ENCODE measurements at places on chromosomes 1 and 21.

DNA sequence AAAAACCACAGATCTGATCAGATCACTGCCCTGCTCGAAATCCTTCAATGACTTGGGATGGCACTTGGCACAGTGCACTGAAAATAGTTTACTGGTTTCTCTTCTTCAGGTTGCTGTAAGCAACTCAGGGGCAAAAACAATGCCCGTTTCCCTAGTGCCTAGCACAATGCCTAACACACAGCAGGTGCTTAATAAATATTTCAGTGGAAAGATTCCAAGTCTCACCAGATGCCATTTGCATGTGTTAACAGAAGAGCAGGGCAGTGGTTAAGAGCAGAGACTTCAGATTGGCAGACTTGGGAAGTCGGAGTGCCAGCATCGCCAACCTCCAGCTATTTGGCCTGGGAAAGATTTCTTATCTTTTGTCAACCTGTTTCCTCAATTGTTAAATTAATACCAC, 10.9 kb upstream of the METTL25B start:
- DNase-seq = no peak

- no peak for DNase-seq
Measured at GRCh38 chr1:162635418-162635817, 3.2 kb downstream of the DDR2 start.

- no peak for DNase-seq
Measured at GRCh38 chr1:219049501-219049900, 124.2 kb upstream of the LYPLAL1 start.

DNA sequence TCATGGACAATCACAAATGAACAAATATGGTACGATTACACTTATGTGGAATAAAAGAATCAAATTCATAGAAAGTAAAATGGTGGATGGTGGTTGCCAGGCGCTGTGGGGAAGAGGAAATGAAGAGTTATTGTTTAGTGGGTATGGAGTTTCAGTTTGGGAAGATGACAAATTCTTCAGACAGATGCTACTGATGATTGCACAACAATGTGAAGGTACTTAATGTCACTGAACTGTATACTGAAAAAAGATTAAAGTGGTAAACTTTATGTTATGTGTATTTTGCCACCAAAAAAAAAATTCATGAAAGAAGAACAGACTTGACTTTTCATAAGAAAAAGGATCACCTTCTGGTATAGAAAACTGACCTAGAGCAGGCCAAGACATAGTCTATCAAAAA, 745.6 kb upstream of the CXADR start:
- no peak for DNase-seq

DNA sequence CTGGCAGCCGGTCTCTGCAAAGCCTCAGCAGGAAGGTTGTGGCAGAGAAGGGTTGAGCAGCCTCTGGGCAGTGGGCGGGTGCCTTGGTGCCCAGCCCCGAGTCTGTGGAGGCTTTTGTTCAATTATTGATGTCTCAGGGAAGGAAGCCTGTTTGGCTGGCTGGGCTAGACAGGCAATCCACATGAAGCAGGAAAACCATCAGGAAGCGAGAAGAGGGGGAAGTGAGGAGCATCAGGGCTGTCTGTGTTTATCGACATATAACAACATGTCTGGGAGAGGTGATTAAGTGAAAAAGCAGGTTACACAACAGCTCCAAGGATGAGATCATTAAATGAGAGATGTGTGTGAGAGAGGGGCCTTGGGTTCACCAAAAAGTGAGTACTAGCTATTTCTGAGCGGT, 105.4 kb downstream of the UBE2U start:
- no peak for DNase-seq

GRCh38 chr1:50080904-50081586, 27.7 kb upstream of the ELAVL4 start:
- DNase-seq = no peak

- DNase-seq = no peak
Measured at GRCh38 chr1:8941906-8942305, 3.8 kb upstream of the CA6 start.

GRCh38 chr21:15742052-15742670, 12.4 kb downstream of the USP25 start:
- DNase-seq = no peak

DNA sequence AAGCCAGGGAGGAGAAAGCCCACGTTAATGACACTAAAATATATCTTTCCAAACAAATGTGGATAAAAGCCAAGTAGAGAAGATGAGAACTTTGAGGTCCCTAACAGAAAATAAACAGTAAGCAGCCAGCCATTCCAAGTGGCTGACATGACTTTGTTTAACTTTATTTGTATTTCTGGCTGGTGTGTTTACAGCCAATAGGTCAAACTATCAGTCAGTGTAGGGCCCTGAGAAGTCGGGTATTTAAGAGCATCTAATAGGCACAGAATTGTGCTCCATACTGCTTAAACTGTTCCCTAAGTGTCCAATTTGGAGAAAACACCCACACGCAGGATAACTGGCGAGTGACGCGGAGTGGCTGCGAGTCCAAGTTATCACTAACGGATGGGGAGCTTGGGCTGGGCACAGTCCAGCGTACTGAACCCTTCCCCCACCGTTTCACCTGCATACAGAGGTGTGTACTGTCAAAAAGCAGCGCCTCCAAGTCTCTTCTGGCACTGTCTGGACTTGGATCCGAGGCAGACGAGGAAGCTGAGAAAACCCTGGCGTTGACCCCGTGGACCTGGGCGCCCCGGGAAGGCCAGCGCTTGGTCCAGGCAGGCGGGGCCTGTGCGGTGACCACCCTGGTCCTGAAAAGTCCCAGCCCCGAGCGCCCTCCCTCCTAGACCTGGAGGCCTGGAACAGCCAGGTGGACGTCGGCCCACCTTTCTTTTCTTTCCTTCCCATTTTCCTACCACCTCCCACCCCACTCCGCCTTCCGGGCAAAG, 662 bp upstream of the LGALS8 start:
- DNase-seq = no peak

GRCh38 chr1:53654216-53655210, 84.5 kb downstream of the GLIS1 start:
- no peak for DNase-seq

DNA sequence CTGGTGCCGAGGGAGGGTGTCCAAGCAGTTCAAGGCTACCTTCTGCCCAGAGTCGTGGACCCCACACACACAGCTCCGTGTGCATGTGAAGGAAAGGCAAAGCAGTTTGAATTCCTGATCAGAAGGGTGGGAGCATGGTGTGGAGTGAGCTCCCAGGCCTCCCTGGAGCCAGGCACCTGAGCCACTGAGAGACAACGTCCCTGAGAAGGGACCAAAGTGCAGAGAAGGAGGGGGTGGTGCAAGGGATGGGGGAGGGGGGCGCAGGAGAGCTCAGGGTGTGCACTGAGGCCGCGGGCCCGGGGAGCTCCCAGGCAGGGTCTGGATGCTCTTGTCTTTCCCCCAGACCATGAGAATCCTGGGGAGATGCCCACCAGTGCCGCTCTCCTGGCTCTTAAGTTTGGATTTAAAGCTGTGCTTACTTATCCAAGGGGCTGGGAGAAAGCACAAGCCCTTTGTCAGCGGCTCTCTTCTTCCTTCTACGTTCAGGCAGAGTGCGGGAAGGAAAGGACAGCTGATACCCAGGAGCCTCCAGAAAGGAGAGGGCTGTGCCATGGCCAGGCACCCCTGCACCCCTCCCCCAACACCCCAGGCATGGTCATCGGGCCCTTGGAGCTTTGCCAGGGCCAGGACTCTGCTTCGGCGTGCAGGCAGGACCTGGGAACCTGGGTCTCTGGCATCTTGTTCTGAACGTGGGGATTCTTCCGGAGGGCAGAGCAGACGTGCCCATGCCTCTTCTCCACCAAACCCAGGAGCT, 24.1 kb downstream of the ACTA1 start:
- DNase-seq = no peak

GRCh38 chr21:38139380-38140168, 117.2 kb upstream of the KCNJ15 start:
- DNase-seq = no peak

- DNase-seq = no peak
Measured at GRCh38 chr1:230112131-230112701, 45.2 kb downstream of the GALNT2 start.

DNA sequence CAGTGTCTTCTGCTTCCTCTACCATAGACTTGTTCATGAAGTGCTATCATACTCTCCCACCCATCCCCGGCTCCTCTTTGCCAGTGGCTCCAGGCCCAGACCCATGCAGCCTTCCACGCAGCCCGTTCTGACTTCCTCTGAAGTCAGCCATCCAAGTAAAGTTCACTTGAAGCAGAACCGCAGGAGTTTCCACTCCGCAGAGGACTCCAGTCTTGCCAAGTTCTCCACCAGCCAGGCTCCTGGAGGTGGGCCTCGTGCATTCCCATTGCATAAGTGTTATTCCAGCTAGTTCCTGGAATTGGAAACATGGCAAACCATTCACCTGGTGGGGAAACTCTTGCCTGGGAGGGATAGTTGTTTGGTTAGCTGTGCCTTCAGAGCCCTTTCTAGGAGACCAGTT, 185.1 kb downstream of the PLPP3 start:
- DNase-seq = no peak

DNA sequence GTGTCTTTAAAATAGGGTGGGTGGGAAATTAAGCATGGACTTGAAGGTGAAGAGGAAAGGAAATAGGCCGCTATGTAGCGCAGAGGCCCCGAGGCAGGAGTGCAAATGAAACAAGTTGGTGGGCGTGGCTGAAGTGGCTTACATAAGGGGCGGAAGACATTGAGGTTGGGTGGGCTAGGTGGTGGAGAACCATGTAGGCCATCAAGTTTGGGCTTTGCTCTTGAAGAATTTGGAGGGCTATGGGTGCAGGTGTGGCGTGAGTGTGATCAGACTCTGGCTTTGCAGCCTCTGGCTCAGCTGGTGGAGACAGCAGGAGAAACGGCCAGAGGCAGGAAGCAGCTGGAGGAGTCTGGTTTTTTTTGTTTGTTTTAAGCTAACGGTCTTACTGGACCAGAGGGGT, 6.7 kb downstream of the SLFNL1 start:
- no peak for DNase-seq

GRCh38 chr21:39675590-39675989, 62.9 kb downstream of the B3GALT5 start:
- DNase-seq = no peak

- DNase-seq = no peak
Measured at GRCh38 chr1:173333581-173333980, 126.5 kb upstream of the TNFSF4 start.

DNA sequence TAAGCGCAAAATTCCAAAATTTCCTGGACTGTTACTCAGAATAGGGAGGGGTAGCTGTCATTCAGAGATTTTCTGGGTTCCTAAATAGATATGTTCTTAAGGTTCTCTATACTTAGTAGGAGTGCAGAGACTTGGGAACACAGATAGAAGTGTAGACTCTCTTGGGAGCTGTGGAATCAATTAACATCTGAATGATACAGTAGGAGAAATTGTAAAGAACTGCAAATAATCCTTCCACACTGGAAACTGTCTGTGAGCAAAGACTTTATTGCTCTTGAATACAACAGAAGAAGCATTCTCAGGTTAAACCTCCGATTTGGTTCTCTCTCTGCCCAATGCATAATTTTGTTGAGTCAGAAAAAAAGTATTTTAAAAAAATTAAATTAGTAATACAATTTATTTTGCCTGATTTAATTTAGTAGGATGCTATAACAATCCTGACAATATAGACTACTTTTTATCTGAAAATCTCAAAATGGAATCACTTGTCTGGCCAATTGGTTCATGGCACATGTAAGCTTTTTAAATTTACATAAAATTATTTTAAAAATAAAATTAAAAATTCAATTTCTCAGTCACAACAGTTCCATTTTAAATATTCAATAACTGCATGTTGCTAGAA, 1754.3 kb downstream of the PLA2G4A start:
- DNase-seq = no peak

GRCh38 chr1:8373581-8374241, 55.8 kb downstream of the SLC45A1 start:
- no peak for DNase-seq

- no peak for DNase-seq
Measured at GRCh38 chr1:97210307-97210706, 488.7 kb downstream of the PTBP2 start.

DNA sequence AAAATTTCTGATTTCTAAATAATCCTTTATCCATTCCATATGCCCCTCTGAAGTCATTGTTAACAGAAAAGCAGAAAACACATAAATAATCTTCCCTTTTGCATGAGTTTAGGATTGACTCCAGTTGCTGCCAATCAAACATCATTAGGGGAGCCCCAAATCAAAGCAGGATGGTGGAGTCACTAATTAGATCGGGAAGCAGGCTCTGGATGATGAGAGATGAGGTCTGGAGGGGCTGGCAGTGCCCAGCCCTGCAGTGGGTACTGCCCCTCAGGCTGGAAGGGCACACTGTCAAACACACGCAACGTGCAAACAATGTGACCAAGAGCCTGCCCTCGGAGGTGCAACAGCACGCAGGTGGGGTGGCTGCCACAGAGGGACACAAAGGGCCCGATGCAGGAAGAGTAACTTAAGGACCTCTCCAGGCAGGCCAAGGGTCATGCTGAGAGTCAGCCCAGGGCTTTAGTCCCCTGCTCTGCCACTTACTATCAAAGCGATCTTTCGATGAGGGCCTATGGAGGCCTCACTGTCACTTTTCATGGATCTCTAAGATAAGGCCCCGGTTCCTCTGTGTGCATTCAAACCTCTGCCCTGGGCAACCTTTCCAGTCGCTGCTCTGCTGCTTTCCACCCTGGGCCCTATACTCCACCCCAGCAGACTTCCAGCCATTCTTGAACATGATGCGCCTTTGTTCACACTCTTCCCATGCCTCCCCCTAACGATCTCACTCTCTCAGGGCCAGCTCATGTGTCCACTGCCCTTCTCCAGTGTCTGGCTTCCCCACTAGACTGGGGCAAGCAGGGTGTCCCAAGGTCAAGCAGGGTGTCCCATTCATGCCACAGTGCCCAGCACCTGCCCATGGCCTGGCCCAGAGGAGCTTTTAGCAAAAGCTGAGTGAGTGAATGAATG, 98.9 kb downstream of the DMRTB1 start:
- no peak for DNase-seq

GRCh38 chr1:29121516-29121935, 2.2 kb downstream of the TMEM200B start:
- no peak for DNase-seq

GRCh38 chr1:7322283-7322785, 448.8 kb upstream of the VAMP3 start:
- no peak for DNase-seq

DNA sequence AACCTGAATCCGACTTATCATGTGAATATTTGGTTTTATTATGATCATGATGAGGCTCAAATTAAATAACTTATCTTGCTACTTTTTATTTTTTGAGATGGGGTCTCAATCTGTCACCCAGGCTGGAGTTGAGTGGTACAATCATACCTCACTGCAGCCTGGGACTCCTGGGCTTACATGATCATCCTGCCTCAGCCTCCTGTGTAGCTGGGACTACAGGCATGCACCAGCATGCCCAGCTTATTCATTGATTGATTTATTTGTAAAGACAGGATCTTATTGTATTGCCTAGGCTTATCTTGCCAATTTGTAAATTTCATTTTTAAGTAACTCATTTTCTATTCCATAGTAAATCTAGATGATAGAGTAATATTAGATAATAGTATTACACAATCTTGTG, 84.3 kb downstream of the COL11A1 start:
- no peak for DNase-seq

- no peak for DNase-seq
Measured at GRCh38 chr1:12608311-12608957, 9.6 kb downstream of the DHRS3 start.

- DNase-seq = no peak
Measured at GRCh38 chr1:213698092-213698702, 289.6 kb upstream of the PROX1 start.

GRCh38 chr1:216566641-216567205, 143.5 kb upstream of the USH2A start:
- no peak for DNase-seq

GRCh38 chr21:35529171-35529863, 480.2 kb upstream of the RUNX1 start:
- DNase-seq = no peak
